ENCODE measurements at places on chromosomes 2 and 18.

DNA sequence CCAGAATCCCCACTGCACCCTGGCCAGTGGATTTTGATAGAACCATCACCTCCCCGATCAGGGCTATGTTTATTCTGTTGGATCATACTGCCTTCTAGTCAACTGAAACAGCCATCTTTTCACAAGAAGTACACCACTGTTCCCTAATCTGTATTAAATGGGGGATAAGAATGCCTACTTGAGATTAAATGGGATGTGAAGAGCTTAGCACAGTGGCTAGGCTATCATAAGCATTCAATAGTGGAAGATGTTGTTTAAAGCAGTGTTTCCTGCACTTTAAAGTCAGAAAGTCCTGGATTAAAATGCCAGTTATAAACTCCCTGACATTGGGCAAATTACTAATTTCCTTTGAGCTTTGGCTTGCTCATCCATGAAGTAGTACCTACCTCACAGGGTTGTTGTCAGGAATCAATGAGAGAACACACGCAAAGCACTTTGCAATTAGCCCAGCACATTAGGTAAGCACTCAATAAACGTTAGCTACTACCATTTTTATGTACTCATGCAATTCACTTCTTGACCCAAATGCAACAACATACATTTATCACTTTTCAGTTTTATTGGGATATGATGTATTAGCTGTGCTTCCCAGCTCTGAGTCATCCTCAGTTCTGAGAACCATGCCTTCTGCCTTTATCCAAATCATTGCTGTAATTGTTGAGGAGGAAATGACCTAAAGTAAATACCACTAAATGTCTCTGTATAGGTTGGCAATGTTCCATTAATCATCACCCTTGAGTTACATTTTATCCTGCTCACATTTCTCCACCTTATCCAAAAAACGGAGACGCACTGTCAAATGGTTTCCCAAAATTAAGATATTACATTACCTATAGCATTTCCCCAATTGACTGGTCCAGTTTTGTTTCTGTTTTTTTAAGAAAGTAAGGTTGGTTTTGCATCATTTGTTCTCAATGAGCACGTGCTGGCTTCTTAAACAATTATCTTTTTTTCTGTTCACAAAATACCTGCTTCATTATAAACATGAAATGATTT lies 2.1 kb downstream of the TMEM247 start:
- no peak for DNase-seq

- no peak for DNase-seq
Measured at GRCh38 chr2:121860033-121860757, 104.7 kb downstream of the TSN start.

GRCh38 chr2:25204190-25204838 lies 35.9 kb upstream of the POMC start:
- DNase-seq = no peak

GRCh38 chr2:10141736-10142639 lies 19.4 kb downstream of the RRM2 start:
- DNase-seq = no peak

DNA sequence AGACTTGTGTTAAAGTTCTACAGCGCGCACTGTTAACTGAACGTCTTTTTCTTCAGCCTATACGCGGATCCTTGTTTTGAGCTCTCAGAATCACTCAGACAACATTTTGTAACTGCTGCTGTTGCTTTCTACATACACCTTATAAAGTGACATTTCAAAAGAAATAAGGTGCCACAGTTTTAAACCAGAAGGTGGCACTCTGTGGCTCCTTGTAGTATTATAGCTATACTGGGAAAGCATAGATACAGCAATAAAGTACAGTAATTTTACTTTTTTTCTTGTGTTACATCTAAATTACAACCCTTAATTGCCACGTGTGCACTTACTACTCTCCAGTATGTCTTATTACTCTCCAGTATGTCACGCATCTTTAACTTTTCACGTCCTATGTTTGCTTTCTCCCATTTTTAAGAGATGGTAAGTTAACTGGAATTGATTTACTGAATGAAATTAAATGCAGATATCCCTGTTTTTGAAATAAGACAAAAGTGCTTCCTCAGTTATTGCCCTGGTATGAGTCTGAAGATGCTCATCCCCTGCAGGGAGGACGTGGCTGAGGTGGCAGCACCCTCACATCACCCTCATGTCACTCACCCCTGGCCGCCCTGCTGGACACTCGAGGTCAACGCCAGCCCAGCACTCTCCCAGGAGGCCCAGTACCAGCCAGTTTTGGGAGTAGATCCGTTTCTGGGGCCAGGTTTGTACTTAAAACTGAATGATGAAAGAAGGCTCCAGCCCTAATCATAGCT lies 37.8 kb downstream of the GORASP2 start:
- DNase-seq = no peak

GRCh38 chr2:182887093-182887492 lies 20.7 kb upstream of the FRZB start:
- no peak for DNase-seq
